ENCODE measurements at places on chromosomes 1 and 21.

GRCh38 chr1:205494115-205494514 lies 10.4 kb upstream of the CDK18 start:
- H3K27me3 ChIP-seq = peaks cover 12% of the 10 kb centered on the region
- no peak overlapping the region for H3K4me3 ChIP-seq
- no peak for DNase-seq
- no peaks in the 10 kb centered on the region for H3K36me3 ChIP-seq

DNA sequence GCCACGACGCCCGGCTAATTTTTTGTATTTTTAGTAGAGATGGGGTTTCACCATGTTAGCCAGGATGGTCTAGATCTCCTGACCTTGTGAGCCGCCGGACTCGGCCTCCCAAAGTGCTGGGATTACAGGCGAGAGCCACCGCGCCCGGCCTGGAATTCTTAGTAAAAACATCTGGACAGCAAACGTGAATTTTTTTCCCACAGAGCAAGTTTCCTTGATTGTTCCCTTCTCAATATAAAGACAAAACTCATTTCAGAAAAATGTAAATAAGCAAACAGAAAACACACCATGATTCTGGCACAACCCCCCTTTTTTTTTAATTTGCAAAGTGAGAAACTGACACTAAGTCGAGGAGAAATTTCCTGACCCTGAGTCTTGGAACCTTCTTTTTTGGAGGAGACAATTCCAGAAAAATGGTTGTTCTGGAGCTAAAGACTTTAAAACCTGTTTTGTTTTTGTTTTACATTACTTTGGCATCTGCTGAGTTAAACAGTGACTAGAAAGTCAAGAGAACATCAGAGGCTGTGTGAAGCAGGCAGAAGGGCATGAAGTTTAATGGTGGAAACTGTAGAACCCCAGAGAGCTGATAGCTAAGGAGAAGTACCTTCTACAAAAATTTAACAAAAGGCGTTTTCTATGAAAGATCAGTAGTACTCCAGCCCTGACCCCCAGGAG lies 10.3 kb upstream of the HMGCS2 start:
- DNase-seq = no peak
- H3K4me3 ChIP-seq = no peak overlapping the region
- no peaks in the 10 kb centered on the region for H3K4me1 ChIP-seq
- no peak overlapping the region for H3K27ac ChIP-seq
- H3K27me3 ChIP-seq = peaks cover 7% of the 10 kb centered on the region

DNA sequence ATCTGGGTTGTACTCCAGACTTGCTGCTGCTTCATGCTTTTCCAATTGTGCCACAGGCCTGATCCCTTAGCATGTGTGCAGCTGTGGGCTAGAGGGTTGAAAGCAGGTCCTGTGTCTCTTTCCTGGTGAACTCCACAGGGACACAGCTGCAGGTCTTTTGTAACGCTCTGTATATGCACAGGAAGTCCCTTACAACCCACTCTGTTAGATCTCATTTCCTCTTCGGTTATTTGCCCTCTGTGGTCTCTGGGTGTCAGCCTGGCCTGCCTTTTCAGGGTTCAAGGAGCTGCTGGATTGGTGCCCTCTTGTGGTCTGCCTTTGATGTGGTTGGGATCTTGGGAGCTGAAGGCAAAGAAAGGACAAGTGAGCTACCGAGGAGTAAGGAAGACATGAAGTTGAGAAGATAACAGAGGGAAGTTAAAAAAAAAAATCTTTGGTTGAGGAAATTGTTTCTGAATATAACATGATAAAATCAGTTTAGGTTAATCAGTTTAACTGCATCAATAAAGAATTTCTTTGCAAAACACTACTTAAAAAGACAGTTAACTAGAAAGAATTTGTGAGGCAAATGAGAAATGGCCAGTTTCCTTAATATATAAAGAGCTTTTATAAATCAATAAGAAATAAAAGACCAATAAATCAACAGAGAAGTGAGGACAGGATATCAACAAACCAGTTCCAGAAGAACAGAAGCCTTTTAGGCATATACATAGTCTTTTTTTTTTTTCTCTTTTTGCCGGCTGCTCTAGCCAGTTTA lies 44.1 kb downstream of the UCK2 start:
- H3K4me3 ChIP-seq = no peak overlapping the region
- peaks cover 49% of the 10 kb centered on the region for H3K4me1 ChIP-seq
- H3K27me3 ChIP-seq = no peaks in the 10 kb centered on the region
- H3K36me3 ChIP-seq = no peaks in the 10 kb centered on the region
- peak overlapping the region; percentile 61 for H3K27ac ChIP-seq
- peak; percentile 71 for DNase-seq

GRCh38 chr21:29233611-29234540 lies 64.8 kb upstream of the BACH1 start:
- peaks cover 49% of the 10 kb centered on the region for H3K4me1 ChIP-seq
- no peak overlapping the region for H3K4me3 ChIP-seq
- H3K27ac ChIP-seq = peak overlapping the region; percentile 76
- H3K27me3 ChIP-seq = peaks cover 9% of the 10 kb centered on the region
- peak; percentile 72 for DNase-seq
- no peaks in the 10 kb centered on the region for H3K36me3 ChIP-seq

- H3K36me3 ChIP-seq = no peaks in the 10 kb centered on the region
- no peak for DNase-seq
- H3K27me3 ChIP-seq = no peaks in the 10 kb centered on the region
- no peak overlapping the region for H3K27ac ChIP-seq
- H3K4me1 ChIP-seq = no peaks in the 10 kb centered on the region
Measured at GRCh38 chr1:239061770-239062169, 324.6 kb upstream of the CHRM3 start.

GRCh38 chr1:73781251-73781650 lies 416.7 kb downstream of the LRRIQ3 start:
- DNase-seq = no peak
- H3K4me3 ChIP-seq = no peak overlapping the region
- H3K4me1 ChIP-seq = no peaks in the 10 kb centered on the region

- H3K4me1 ChIP-seq = no peaks in the 10 kb centered on the region
- H3K27ac ChIP-seq = no peak overlapping the region
- no peak for DNase-seq
- H3K4me3 ChIP-seq = no peak overlapping the region
- no peaks in the 10 kb centered on the region for H3K36me3 ChIP-seq
Measured at GRCh38 chr1:87918398-87918797, 589.7 kb downstream of the LMO4 start.

DNA sequence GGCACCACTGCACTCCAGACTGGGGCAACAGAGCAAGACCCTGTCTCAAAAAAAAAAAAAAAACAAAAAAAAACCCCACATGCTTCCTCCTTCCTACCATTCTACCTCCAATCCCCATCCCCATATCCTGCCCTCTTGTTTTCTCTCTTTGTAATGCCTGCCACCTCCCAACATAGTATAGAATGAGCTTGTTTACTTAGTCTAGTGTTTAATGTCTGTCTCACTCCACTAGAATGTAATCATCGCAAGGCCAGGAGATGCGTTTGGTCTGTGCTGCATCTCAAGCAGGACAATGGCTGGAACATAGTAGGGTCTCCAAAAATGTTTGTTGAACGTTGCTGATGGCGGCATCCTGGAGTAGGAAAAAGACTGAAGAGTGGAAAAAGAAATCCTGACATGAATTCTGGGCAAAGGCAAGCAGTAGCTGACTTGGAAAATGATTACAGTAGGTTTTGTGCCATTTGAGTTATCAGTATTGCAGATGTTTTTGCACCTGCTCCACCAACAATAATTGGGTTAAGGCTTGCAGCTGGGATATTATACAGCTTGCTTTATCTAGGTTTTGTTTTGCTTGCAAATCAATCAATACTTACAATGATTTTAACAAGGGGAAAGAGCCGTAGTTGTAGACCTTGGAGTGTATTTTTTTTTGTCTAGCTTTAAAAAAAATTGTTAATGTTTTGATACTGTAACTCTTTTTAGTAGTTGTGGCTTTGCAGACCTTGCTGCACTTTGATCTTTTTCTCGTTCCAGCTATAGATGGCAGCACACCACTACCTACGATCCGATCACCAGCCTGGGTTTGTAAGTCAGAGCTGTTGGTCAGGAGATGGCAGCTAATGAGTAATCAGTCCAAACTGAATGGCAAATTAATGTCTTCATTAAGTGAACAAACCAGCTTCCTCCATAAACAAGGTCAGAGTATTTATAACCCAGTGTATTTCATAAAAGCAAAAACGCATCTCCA lies 62.4 kb downstream of the BACH1 start:
- H3K4me1 ChIP-seq = peaks cover 14% of the 10 kb centered on the region
- H3K36me3 ChIP-seq = peaks cover 6% of the 10 kb centered on the region
- no peak overlapping the region for H3K4me3 ChIP-seq

GRCh38 chr1:114231301-114231700 lies 77.6 kb upstream of the SYT6 start:
- no peak overlapping the region for H3K27ac ChIP-seq
- H3K27me3 ChIP-seq = no peaks in the 10 kb centered on the region
- DNase-seq = no peak
- H3K4me1 ChIP-seq = peaks cover 8% of the 10 kb centered on the region

- no peaks in the 10 kb centered on the region for H3K4me1 ChIP-seq
- no peaks in the 10 kb centered on the region for H3K36me3 ChIP-seq
- DNase-seq = no peak
- no peak overlapping the region for H3K27ac ChIP-seq
Measured at GRCh38 chr1:216175714-216176113, 247.5 kb downstream of the USH2A start.

DNA sequence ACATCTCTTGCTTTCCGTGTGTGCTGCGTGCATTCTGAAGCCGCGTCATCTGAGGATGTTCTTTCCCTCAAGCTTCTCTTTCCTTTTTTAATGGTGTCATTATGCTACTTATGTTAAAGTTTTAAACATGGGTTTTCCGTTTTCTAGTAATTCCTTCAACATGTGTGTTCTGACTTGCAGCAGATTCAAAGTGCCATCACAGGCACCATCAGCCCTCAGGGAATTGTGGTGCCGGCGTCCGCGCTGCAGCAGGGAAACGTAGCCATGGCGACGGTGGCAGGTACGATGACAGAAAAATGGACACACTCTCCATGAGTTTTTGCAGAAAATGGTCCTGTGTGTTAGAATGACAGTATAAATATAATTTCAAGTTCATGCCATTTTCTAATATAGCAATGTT lies 42.4 kb downstream of the PKNOX1 start:
- H3K36me3 ChIP-seq = peaks cover 26% of the 10 kb centered on the region
- H3K4me1 ChIP-seq = no peaks in the 10 kb centered on the region
- H3K27ac ChIP-seq = no peak overlapping the region
- DNase-seq = no peak
- no peaks in the 10 kb centered on the region for H3K27me3 ChIP-seq

GRCh38 chr1:24322470-24323177 lies 3.5 kb downstream of the GRHL3 start:
- no peaks in the 10 kb centered on the region for H3K36me3 ChIP-seq
- DNase-seq = no peak
- peaks cover 74% of the 10 kb centered on the region for H3K27me3 ChIP-seq
- peaks cover 40% of the 10 kb centered on the region for H3K4me1 ChIP-seq

DNA sequence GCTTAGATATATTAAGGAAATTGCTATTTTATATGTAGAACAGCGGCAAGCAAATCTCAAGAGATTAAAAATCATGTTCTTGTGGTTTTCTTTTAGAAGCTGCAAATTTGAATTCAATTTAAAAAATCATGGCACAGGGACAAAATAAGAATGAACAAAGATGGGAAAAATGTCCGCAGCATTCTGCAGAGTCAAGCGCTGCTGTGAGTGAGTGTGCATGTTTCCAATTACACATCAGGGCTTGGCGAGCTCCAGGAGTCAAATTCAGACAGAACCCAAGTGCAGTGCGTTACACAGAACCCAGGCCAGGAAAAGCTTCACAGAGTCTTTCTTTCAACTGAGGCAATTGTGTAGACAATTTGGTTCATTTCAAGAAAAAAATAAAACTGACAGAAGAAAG lies 33.3 kb upstream of the ERG start:
- H3K27me3 ChIP-seq = peaks cover 2% of the 10 kb centered on the region
- no peak for DNase-seq
- no peaks in the 10 kb centered on the region for H3K4me1 ChIP-seq
- no peaks in the 10 kb centered on the region for H3K36me3 ChIP-seq
- H3K4me3 ChIP-seq = no peak overlapping the region

Measured in activated CD4-positive, alpha-beta T cell treated with anti-CD3 and anti-CD28 coated beads for 36 hours (primary cell).